ENCODE measurements at places on chromosomes 2 and 18.

- DNase-seq: no peak
Measured at GRCh38 chr2:127270663-127271062, 23.3 kb downstream of the ERCC3 start.

- no peak for DNase-seq
Measured at GRCh38 chr2:42934580-42935186, 142.3 kb upstream of the HAAO start.

GRCh38 chr2:43158259-43158880, 68.0 kb downstream of the ZFP36L2 start:
- no peak for DNase-seq

DNA sequence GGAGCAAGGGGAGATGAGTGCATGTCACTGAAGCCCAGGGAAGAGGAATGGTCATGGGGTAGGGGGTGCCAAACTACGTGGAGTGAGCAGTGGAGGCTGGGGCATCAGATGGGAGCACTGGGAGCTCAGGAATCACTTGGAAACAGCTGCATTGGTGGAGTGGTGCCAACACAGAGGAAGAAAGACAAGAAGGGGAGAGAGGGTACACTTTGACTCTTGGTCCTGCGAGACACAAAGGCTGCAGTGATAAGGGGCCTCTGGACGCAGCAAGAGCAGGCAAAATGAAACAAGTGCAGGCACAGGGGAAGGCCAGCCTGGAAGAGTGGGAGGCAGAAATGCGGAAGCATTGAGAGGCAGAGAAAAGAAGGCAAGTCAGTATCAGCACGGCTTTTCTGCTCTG, 134.7 kb upstream of the SMIM21 start:
- no peak for DNase-seq

DNA sequence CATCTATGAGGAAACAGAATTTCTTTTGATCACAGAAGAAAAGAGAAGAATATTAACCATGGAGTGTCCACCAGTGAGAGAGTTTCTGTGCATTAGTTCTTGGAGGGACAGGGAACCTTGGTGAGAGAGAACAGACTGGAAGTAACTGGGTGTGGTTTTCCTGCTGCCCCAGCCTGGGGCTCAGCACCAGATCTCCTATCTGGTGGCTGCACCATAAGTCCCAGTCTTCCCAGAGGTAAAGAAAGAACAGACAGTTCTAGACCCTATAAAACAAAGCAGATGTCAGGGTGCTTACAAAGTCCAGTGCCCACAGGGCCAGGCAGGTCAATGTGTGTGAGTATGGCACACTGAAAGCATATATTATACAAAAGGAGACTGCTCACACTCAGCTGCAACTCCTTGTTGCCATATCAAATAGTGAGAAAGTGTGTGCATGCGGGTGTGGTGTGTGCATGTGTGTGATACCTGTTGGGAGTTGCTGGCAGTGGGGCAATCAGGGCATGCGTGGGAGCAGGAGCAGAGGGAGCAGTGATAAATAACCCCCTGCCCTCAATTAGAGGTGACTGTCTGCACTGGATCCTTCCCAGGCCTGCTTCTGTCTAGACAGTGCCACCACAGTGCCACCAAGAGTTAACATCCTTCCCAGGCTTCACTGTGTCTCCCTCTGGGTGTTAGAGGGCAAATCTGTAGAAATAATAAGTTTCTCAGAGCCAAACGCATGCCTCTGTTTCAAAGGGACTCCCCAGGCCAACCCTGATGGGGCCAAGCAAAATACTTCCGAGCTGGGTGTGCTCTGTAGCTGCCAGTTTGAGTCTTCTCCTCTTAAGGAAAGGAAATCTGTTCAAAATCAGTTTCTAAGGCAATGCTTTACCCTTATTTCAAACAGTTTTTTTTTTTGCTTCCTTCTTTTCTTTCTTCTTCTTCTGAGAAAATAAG, 45.7 kb downstream of the RDH14 start:
- no peak for DNase-seq

DNA sequence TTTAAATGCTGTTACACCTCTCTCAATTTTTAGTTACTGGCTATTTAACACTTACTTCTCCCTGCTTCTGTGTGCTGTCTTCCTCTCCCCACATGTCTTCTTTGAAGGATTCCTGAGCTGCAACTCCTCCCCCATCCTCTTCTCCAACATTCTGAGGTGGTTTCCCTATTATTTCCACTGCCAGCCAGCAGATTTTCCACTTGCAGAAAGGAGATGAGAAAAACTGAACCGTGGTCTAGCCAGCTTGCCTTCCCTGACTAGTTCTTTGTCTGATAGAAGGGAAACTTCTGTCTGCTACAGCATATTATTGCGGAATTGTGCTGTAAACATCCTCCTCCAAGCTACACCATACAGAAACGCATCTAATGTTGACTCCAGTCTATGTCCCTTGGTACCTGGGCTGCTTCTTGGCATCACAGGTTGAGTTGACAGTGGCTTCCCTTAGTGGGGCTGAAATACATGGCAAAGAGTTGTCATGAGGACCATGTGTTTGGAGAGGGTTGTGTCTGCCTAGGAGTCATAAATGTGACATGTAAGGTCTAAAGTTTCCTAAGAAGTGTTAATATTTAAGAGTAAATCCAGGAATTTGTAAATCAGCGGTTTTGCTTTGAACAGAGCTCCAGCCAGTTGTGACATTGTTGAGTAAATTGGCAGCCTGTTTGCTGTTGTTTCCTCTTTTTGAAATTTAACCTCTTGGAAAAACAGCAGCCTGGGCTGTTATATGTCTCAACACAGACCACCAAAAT, 68.3 kb upstream of the RND3 start:
- DNase-seq: no peak

DNA sequence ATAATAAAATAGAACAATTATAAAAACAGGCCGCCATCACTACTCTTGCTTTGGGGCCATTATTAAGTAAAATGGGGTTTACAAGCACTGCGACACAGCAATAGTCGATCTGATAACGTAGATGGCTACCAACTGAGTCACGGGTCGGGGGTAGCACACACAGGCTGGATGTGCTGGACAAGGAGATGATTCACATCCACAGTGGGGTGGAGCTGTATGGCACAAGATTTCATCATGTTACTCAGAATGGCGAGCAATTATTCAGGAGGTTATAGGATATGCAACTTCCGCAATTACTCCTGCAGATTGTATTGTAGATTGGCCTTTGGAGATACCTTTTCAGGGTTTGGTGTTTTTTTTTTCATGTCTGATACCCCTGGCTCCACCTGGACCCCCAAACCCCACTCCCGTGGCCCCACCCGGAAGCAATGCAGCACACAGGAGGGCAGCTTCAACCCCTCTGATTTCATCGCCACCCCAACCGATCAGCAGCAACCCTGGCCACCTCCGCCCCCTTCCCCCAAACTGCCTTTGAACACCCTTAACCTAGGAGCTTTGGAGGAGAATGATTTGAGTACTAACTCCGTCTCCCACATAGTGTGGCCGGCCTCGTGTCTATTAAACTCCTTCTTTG, 21.4 kb upstream of the MLPH start:
- no peak for DNase-seq

DNA sequence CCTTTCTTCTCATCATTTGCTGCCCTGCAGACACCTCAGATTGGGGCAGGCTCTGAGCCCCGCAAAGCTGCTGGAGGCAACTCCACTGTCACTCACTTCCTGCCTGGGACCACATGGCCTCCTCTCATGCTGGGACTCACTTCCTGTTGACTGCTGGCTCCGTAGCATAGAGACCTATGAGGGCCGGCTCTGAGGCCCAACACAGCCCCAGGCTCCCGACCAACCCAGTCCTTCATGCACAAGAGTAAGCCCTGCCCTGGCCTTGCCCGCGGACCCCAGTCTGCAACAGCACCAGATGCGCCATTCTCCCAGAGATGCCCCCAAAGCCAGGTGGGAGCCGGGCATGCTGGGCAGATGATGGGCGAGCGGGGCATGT, 55.7 kb downstream of the DNMT3A start:
- peak; percentile 75 for DNase-seq

DNA sequence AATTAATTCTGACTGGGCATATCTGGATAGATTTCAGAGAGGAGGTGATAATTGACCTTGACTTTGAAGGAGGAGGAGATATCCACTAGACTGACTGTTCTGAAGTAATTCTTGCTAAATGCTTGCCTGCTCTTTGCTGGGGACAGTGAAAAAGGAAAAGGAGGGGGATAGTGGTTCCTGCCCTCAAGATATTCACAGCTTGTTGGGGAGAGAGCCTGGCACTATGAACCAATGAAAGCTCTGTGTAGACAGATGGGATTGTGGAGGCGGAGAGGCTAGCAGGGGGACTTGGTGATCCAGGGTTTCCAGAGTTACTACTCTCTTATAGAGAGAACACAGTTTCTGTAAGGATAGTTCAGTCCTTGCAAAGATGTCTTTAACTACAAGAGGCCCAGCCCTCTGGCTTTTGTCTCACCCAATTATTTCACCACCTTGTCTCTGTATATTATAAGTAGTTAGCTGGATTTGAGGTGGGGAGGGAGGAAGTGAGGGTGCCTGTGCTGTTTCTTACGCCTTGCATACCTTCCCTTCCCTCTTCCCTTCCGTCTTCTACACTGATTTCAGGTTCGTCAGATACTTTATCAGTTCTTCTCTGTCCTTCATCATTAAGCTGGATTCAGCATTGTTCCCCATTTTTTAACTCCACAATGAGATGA, 190.4 kb downstream of the PRKCE start:
- no peak for DNase-seq

GRCh38 chr2:56040834-56041233, 117.3 kb upstream of the EFEMP1 start:
- no peak for DNase-seq

DNA sequence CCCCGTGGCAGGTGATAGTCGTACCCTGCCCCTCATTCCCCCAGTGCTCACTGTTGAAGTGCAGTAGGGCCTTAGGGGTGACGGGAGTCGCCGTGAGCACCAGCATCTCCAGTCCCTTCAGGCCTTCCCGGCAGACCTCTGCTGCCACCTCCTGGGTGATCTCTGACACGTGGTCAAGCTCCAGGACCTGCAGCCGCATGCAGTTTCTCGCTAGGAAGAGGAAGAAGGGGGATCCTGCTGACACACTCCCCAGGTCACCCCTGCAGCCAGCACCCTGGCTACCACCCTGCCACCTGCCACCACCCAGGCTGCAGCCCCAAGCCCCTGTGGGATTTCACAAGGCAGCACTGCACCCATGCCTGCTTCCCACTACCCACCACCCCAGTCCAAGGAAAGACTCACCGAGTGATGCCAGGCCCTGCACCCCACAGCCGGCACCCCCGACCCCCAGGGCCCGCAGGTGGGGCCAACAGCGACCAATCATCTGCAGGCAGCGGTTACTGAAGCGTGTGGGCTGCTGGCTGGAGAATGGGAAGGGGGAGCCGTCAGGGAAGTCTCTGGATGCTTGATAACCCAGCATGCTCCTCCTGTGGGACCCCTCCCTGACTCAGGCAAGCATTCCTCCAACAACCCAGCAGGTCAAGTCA, 23.8 kb downstream of the FBXO41 start:
- DNase-seq: no peak

DNA sequence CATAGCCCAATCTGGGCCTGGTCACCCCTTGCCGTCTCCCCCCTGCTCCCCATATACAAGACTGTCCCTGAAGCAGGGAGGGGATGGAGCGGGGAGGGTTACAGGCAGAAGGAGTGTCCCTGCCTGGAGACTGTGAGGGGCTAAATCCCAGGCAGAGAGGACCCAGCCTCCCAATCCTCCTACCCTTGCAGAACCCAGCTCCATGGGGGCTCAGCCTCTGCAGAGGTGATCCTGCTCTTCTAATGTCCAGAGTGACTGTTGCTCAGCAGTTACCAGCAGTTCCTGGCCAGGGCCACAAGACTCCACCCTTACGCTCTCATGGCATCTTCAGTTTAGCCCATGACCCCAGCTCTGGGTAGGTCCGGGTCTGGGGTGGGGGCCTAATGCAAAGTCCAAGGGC, 58.1 kb downstream of the COA5 start:
- no peak for DNase-seq

GRCh38 chr2:74620671-74621070, 27.5 kb downstream of the M1AP start:
- DNase-seq: no peak

DNA sequence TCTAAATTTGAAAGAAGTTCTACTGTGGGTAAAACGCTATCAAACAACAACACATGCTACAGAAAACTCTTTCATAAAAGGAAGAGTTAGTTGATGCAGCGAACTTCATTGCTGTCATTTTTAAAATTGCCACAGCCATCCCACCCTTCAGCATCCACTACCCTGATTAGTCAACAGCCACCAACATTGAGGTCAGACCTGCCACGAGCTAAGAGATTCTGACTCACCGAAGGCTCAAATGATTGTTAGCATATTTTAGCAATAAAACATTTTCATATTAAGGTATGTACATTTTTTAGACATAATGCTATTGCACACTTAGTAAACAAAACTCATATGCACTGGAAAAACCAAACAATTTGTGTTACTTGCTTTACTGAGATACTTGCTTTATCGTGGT, 347.1 kb downstream of the CLIP4 start:
- no peak for DNase-seq

- DNase-seq: no peak
Measured at GRCh38 chr2:65016789-65017188, 27.6 kb downstream of the SLC1A4 start.

GRCh38 chr18:2961821-2962220, 51.1 kb downstream of the LPIN2 start:
- no peak for DNase-seq

GRCh38 chr2:18502142-18502541, 58.3 kb downstream of the RDH14 start:
- DNase-seq: no peak

- peak; percentile 3 for DNase-seq
Measured at GRCh38 chr2:44392338-44392943, 30.7 kb downstream of the CAMKMT start.

DNA sequence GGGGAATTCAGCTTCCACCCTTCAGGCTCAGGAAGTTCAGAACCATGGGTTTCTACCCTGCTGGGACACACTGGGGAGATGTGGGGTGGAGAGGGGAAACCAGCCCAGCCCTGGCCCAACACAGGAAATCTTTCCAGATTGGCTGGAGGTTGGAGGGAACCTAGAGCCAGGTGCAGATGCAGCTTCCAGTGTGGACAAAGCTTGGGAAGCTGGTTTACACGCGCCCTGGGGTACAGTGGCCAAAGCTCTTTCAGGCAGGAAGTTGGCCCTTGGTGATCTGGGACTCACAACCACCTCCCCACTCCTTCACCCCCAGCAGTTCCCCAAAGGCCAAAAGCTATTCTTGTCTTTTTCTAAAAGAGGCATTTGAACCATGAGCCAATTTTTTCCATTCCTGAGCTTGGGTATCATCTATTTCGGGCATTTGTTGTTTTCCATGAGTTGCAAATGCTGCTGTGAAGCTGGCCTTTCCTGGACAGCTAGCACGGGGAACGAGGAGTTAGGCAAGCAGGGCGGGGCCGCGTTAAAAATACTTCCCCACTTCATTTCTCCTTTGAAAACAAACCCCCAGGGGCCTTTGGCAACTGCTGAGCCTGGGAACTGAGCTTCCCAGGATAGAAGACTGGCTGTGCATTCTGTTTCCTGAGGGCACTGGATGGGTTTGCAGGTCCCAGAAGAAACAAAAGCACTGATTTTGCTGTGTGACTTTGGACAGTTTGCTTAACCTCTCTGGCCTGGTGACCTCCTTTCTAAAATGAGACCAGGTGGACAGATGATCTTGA, 3.1 kb upstream of the ARID5A start:
- no peak for DNase-seq

- DNase-seq: no peak
Measured at GRCh38 chr2:42651057-42651456, 82.6 kb downstream of the MTA3 start.

- DNase-seq: no peak
Measured at GRCh38 chr18:42574871-42575270, 540.6 kb downstream of the RIT2 start.

Measured in CD4-positive, alpha-beta memory T cell (primary cell).